HT-29 (cell line): ENCODE measurements at places on chromosomes 16 and 17.

DNA sequence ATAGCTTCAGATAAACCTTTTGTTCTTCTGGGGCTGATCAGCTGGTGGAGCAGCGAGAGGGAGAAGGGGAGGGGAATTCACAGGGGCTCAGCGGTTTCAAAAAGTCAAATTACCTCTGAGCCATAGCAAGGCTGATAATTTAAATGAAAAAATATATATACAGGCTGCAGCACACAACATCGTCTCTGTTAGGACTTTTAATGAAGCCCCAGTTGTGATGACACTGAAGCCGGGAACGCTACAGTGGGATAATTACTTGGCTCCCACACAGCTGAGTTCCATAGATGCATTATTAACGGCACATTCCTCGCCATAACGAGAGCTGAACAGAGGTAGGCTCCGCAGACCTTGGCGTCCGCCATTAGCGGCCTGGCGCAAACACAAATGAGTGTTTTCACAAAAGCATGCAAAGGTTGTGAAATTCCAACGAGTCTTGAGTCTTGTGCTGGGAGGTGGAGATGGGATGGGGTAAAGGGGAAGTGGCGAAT lies 216.0 kb downstream of the C16orf78 start:
- no peak for DNase-seq

GRCh38 chr17:81727324-81728031 lies 15.4 kb downstream of the SLC25A10 start:
- DNase-seq, result peak; percentile 51

- DNase-seq, result peak; percentile 55
Observed at GRCh38 chr16:15950161-15950854, 892 bp downstream of the ABCC1 start.

DNA sequence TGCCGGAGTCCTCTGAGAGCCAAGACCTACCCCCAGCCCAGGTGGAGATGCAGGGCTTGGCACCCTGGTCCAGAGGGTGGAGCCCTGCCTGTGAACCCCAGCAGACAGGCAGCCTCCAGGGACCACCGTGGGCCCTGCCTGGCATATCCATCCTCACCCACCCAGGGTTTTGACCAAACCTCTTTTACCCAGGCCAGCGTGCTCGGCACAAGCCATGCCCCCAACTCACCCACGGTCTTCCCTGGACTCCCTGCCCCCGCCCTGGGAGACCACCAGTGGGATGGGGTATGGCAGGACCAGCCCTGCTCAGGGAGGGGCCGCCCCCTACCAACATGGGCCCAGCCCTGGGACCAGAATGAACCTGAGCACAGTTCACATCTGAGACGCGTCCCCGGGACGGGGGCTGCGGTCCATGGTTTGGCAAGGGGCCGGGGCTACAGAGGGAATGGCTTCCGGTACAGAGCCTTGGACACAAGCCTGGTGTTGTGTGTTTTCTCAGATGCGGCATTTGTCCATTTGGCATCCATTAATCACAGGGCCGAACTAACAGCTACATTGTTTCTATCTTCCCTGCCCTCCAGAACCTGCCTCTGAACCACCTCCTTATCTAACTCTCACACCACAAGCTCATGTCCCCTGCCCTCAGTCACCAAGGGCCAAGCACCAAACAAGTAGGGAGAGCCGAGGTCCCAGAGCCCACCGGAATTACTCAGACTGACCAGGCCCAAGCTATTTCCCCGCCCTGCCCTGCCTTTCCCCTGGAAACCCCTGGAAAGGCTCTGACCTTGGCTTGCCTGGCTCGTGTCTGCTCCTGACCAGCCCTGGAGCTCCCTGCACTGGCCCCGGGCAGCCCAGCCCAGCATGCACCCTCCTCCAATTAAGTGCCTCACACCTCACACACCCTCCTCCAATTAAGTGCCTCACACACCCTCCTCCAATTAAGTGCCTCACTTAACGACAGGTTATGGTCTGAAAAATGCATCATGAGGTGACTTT lies 14.1 kb downstream of the HS3ST6 start:
- DNase-seq, result no peak

GRCh38 chr17:81287152-81287551 lies 8.0 kb downstream of the SLC38A10 start:
- DNase-seq, result no peak

DNA sequence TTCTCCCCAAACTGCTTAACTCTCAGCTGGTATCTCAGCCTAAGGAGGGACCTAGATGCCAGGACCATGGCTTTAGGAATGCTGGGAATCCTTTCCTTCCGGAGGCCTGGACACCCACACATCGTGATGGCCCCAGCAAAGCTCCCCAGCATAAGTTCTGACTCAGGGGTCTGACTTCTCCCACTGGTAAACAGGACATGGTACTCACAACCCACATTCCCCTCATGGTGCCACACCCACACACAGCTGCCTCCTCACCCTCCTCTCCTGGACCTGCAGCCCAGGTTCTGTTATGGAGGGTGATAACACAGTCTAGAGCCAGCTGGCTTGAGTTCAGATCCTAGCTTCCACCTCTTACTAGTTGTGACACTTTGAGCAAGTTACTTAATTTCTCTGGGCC lies 719 bp upstream of the RNF227 start:
- no peak for DNase-seq

GRCh38 chr17:17606416-17607000 lies 15.0 kb upstream of the PEMT start:
- DNase-seq, result no peak

GRCh38 chr16:24980077-24980793 lies 34.9 kb downstream of the ARHGAP17 start:
- DNase-seq, result no peak

DNA sequence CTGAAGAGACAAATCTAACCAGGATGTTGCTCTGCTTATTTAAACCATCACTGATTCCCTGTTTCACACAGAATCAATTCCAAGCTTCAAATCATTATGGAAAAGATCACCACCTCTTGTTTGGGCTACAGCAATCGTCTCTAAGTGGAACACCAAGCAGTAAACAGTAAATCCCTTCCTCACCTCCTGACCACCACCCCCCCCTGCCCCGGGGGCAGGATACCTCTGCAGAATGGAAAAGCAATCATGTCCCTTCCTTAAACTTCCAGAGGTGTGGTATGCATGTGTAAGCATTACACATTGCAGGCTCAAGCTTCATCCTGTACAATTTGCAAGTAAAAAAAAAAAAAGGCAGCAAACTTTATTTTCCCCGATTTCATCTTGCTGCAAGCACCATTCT lies 373.8 kb downstream of the NPIPA8 start:
- no peak for DNase-seq

GRCh38 chr17:67884741-67885140 lies 59.4 kb downstream of the BPTF start:
- no peak for DNase-seq

- DNase-seq, result no peak
Observed at GRCh38 chr16:66196770-66197169, 169.7 kb upstream of the CDH5 start.

DNA sequence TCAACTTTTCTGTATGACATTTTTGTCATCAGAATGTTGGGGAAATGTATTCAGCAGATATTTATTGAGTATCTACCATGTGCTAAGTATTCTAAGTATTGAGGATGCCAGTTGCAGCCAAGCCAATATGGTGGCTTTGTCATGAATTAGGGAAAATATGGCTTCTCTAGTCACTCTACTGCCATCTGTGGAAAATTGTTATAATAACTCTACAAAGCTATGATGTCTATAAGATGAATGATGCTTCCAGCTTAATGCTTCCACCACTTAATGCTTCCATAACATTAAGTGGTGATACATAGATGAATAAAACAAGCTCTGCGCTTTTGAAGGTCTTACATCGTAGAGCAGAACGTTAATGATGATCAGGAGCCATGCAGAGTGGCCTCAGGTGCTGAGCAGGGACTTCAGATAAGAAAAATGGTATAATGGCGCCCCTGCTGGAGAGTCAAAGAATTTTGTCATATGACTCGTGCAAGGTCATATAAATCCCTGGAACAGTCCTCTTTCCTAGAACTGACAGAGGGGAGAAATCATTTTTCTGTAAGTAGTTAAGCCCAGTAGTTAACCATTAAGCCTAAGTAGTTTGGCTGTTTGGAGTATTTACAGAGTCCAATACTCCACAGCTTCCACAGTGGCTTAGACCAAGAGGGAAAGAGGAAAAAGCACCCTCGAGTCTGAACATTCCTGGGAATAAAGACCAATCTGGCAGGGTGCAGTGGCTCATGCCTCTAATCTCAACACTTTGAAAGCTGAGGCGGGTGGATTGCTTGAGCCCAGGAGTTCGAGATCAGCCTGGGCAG lies 2.7 kb upstream of the TMIGD1 start:
- DNase-seq, result peak; percentile 91

DNA sequence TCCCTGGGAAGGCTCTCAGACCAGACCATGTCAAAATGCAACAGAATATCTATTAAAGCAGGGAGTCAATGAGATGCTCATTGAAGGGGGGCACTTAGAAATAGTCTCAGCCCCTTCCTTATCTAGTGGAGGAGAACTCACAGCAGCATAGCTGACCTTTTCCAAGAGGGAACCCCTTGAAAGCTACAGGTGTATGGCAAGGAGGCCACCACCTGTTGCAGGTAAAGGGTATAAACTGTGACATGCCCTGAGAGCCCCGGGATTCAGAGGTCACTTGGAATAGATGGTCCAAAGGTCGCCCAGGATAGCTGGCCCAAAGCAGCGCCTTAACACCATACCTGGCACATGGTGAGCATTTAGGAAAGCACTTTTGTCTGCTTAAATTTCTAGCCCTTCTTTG lies 120.2 kb upstream of the RPL38 start:
- DNase-seq, result no peak

- DNase-seq, result no peak
Observed at GRCh38 chr17:494601-495265, 142.1 kb upstream of the RPH3AL start.

DNA sequence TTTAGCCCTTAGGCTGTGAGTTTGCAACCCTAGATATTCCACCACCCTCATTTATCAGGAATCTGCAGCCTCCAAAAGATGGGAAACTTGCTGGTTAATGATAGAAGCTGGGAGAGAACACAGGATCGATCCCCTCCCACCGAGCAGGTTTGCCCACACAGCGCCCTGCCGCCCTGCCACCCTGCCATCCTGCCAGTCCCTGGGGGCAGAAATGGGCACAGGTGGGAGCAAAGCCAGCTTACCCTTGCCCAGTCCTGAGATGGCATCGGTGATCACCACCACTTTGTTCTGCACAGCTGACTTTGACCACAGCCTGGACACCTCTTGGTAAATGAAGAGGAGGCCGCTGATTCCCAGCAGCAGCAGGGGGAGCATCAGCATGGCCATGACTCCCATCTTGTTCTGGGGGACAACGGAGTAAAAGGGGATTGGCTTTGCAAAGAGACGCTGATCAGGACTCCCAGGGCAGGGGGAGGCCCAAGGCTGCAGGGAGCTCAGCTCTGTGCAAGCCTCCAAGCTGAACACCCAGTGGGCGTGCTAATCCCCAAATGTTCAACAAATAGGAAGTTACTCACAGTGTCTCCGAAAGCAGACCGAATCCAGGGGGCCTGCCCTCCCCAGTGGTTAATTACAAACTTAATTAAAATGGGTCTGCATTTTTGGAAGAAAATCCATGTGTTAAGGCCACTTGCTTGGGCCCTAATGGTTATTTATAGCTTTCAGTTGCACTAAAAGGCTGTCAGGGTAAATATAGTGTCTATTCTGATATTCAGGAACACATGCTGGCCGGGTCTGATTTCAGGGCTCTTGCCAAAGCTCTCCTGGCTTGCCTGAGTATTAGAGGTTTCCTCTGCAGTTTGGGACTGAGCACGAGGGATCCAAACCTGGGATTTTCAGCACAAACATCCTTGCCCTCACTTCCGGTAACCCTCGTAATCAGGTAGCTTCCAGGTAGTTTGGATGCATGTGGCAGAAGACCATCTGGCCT lies at the start of gene DHRS7C:
DHRS7C (minus strand) TSS at position 704 of the 988 bp plus-strand sequence; CDS start at position 396, 308 bp downstream.
- no peak for DNase-seq

DNA sequence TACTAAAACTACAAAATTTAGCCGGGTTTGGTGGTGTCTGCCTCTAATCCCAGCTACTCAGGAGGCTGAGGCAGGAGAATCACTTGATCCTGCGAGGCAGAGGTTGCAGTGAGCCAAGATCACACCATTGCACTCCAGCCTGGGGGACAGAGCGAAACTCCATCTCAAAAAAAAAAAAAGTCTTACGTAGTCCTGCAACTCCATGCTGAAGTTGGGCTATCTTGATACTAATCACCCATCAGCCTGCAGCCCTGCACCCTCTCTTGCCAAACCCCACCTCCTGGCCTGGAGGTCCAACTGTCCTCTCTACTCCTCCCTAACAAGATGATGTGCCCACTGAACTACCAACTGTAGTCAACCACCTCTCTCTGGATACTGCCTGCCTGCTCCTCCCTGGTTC lies 4.8 kb downstream of the TMEM170A start:
- DNase-seq, result no peak

- DNase-seq, result no peak
Observed at GRCh38 chr17:4959261-4959965, 8.2 kb downstream of the SPAG7 start.

DNA sequence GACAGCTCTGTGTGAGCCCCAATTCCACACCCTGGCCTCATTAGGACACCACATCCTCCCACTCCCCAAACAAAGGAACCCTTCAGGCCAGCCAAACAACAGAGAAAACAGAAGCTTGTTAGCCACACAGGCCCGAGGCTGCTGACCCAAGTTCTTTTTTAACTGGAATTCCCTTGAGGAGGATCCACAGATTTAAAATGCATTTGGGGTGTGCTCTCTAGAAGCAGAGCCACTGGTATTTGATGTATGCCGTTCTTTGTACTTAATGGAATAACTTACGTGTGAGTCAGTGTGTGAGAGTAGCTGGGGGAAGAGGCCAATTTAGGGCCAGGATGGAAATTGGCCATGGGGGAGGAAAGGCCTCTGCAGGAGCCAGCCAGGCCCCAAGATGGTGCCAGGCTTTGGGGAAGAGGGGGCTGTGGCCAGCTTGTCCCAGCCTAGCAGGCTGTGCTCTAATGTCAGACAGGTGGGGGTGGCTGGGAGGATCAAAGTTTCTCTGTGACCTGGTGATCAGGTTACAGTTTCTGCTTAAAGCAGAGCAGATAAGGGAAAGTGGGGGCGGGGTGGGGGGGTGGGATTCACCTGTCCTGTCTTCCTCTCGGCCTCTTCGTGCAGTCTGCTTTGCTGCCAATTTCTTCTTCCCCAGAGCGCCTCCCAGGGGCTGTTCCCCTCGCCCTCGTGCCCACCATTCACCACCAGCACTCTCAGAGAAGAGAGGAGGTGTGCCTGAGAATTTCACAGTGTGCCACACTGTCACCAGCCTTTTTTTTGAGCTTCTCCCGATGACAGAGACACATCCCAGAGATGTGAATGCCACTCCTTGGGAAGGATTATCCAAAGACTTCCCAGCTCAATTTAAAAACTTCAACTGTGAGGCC lies 50.8 kb downstream of the TOM1L2 start:
- no peak for DNase-seq

- peak; percentile 78 for DNase-seq
Observed at GRCh38 chr17:63275318-63275970, 170.7 kb downstream of the CYB561 start.

- DNase-seq, result no peak
Observed at GRCh38 chr16:46807336-46807735, 23.6 kb downstream of the C16orf87 start.

DNA sequence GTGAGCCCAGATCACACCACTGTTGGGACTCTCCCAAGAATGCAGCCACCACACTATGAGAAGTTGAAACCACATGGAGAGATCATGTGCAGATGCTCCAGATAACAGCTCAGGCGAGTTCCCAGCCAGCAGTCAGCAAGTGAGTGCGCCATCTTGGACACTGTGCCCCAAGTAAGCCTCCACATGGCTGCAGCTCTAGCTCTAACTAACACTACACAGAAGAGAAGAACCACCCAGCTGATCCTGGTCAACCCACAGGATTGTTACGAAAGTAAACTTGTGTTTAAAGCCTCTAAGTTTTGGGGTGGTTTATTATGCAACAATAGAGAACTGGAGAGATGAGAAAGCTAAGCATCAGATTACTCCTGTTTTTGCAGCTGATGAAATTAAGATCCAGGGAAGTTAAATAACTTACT lies 25.8 kb downstream of the SLC38A7 start:
- DNase-seq, result no peak
